ENCODE measurements at places on chromosomes 1 and 21.

GRCh38 chr1:39317111-39317510, 112.6 kb downstream of the MACF1 start:
- no peak for DNase-seq

DNA sequence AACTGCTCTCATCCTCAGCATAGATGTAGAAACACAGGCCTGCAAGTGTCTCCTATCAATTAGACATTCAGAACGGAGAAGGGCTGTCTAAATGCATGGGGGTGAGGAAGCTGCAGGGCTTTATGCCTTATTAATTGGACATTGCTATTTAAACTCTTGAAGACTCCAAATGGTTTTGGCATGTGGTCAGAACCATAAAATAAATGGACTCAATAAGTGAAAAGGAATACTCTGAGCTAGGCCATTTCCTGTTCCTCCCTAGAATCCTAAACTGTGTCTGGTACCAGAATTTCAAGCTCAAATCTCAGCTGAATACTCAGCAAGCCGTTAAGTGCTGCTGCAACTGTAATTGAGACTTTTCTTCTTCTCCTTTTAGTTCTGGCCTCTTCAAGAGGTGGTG, 80.4 kb upstream of the C1orf87 start:
- no peak for DNase-seq

GRCh38 chr1:232786845-232787455, 18.3 kb upstream of the MAP10 start:
- no peak for DNase-seq

GRCh38 chr1:209652873-209653401, 712 bp upstream of the LAMB3 start:
- peak; percentile 81 for DNase-seq

GRCh38 chr1:192530254-192530653, 45.3 kb upstream of the RGS1 start:
- DNase-seq, result no peak

DNA sequence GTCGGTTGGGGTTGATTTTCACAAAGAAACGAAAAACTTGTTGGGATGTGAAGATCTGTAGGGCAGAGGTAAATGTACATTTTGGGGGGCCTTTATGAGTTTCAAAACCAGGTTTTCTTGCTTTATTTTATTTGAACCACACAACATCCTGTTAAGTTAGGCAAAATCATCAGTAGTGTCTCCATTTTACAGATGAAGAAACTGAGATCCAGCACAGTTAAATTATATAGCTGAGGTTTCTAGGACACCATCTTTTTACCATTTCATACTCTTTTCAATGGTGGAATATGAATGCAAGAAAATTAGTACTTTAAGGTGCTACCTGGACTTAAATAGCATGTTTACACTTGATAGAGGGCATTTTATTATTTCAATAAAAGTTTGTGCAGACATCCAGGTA, 187.7 kb downstream of the NFIA start:
- no peak for DNase-seq

DNA sequence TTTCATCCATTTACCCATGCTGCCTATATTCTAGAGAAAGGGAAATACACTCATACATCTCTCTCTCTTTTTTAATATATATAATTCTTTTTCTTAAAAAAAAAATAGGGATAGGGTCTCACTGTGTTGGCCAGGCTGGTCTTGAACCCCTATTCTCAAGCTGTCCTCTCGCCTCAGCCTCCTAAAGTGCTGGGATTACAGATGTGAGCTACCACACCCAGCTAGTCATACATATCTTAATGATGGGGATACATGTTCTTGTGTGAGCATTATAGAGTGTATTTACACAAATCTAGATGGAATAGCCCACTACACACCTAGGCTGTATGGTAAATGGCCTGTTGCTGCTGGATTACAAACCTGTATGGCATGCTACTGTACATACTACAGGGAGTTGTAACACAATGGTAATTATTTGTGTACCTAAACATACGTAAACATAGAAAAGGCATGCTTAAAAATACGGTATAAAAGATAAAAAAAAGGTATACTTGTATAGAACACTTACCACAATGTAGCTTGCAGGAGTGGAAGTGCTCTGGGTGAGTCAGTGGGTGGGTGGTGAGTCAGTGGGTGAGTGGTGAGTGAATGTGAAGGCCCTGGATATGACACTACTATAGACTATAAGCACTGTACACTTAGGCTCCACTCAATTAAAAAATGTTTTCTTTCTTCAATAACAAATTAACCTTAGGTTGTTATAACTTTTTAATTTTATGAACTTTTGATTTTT, 72.9 kb downstream of the IVNS1ABP start:
- no peak for DNase-seq

DNA sequence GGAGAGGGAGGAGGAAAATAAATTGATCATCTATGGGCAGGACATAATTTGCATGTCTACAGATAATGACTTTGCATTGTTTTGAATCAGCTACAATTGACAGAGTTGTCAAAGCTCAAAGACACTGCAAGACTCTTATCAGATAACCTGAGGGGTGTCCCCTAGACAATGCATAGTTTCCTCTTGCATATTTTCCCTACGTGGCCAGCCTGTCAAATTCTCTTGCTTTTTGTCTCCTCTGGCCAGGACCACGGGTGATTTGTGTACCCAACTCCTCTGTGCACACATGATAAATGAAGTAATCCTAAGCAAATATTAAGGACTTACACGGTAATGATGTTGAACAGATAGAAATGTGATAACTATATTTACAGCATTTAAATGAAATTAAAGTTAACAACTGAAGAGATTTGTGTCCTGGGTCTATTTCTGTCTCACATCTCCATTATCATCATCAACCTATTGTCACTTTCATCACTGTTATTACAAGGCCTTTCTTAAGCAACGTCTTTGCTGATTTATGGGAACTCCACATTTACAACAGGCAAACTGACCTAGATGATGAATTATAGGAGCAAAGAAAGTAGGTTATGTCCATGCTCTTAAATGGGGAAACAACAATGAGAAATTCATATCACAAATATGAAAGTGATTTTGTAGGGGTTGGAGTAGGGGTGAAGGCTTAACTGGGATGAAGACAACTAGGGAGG, 18.8 kb downstream of the BATF3 start:
- DNase-seq, result no peak
